ENCODE measurements at places on chromosomes 4 and X. TPM values are rescaled to one million over a fixed set of nuclear protein-coding genes. Genes with fewer than 3 reads are reported as not detected.

DNA sequence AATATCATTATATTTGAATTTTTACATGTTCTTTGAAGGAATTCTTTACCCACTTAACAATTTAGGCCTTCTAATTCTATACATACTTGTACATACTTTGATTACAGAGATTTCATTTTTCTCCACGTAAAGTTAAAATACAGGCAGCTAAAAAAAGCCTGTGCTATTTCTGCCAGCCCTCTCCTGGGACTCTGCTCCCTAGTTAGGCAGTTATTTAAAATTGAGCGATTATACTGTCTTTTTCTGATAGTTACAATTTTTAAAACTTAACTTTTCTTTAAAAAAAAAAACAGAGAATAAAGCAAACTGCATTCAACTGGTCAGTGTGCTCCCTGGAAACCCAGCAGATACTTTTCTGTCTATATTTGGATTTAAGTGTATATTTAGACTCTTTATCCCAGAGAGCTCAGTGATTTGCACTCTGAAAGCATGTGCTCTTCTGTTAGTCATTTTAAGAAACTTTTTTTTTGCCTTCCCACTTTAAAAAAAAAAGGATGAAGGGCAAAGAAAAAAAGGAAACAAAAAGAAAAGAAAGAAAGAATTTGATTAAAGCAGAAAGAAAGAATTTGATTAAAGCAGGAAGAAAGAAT lies 18.1 kb upstream of the FAM241A start:
- DNase-seq = no peak
- peaks cover 4% of the 10 kb centered on the region for H3K27me3 ChIP-seq
- H3K4me3 ChIP-seq = no peak overlapping the region
- no peaks in the 10 kb centered on the region for H3K36me3 ChIP-seq
- H3K4me1 ChIP-seq = peaks cover 4% of the 10 kb centered on the region

- H3K27me3 ChIP-seq = no peaks in the 10 kb centered on the region
- no peaks in the 10 kb centered on the region for H3K4me1 ChIP-seq
- H3K4me3 ChIP-seq = no peak overlapping the region
- no peak overlapping the region for H3K27ac ChIP-seq
- H3K36me3 ChIP-seq = no peaks in the 10 kb centered on the region
Measured at GRCh38 chrX:31123335-31123734, 51.5 kb upstream of the FTHL17 start.

The TLR2 gene
- 1.8 TPM for polyA plus RNA-seq

DNA sequence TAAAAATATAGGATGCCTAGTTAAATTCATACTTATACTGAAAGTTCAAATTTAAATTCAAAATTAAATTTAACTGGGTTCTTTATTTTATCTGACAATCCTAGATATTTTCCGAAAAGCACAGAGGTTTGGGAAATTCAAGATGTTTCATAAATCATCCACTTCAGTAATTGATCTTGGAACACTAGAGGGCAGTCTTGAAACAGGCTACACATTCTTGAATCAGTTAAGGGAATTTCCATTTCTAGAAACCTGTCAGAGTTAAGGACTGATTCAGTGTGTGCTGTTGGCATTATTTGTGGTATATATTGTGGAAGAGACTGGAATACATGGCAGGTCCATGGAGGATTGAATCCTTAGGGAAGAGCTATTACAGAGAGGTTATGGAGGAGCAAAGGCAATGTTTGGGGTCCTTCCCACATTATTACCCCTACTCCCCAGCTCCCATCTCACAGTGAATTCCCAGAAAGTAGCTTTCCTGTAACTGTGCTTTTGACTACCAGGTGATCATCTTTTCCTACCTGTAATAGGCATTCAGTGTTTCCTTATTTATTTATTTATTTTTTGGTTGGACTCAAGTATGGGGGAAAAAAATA lies 92.9 kb downstream of the EGF start:
- H3K36me3 ChIP-seq = no peaks in the 10 kb centered on the region
- DNase-seq = peak; percentile 21
- H3K4me1 ChIP-seq = peaks cover 4% of the 10 kb centered on the region
- no peak overlapping the region for H3K4me3 ChIP-seq
- no peak overlapping the region for H3K27ac ChIP-seq
- no peaks in the 10 kb centered on the region for H3K27me3 ChIP-seq

The SERTM2 gene
- polyA plus RNA-seq = not detected

DNA sequence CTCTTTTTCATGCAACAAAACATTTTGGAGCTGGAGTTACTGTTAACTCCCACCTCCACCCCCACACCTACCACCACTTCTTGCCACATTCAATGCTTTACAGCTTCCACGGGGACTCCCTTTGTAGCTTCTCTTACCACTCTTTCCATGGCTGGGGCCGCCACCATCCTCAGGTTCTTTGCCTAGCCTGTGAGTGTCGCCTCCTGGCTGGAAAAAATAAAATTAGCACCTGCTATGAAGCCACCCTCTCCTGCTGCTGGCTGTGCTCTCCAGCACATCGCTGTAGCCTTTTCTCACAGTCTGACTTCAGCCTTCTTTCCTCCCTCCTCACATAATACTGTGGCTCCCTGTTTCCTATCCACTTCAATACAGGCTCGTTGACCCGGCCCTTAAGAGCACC lies 114.4 kb downstream of the FRAS1 start:
- no peaks in the 10 kb centered on the region for H3K36me3 ChIP-seq
- H3K27ac ChIP-seq = no peak overlapping the region
- peaks cover 5% of the 10 kb centered on the region for H3K4me1 ChIP-seq
- DNase-seq = no peak

GRCh38 chr4:3249711-3250437 lies 915 bp downstream of the MSANTD1 start:
- no peaks in the 10 kb centered on the region for H3K36me3 ChIP-seq
- H3K4me3 ChIP-seq = no peak overlapping the region
- no peak for DNase-seq
- no peaks in the 10 kb centered on the region for H3K27me3 ChIP-seq

GRCh38 chr4:152655272-152656129 lies 24.3 kb downstream of the TMEM154 start:
- no peak overlapping the region for H3K4me3 ChIP-seq
- peak; percentile 66 for DNase-seq
- peaks cover 30% of the 10 kb centered on the region for H3K36me3 ChIP-seq
- H3K27me3 ChIP-seq = no peaks in the 10 kb centered on the region
- peaks cover 13% of the 10 kb centered on the region for H3K4me1 ChIP-seq

The SPANXB1 gene
- not detected for polyA plus RNA-seq

The GNRHR gene
- 0.45 TPM for polyA plus RNA-seq

DNA sequence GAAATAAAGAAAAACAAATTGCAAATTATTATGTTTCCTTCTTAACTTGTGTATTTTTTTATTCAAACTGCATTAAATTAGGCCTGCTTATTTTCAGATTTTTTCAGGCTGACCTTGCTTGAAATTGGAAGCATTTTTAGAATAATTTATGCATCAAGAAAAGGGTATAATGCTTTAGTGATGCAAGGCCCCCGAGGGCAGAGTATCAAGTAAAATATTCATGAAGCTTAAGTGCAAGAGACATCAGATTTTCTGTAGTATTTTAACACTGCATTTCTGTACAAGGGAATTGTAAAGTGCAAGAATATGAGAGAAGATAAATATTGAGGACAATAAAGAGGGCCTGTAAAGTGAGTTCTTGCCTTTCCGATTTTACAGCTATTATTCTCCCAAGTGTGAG lies 485.8 kb upstream of the ATOH1 start:
- H3K27ac ChIP-seq = no peak overlapping the region
- H3K4me1 ChIP-seq = no peaks in the 10 kb centered on the region
- H3K27me3 ChIP-seq = no peaks in the 10 kb centered on the region
- H3K36me3 ChIP-seq = no peaks in the 10 kb centered on the region
- no peak for DNase-seq

The DCAF8L2 gene
- polyA plus RNA-seq = not detected

DNA sequence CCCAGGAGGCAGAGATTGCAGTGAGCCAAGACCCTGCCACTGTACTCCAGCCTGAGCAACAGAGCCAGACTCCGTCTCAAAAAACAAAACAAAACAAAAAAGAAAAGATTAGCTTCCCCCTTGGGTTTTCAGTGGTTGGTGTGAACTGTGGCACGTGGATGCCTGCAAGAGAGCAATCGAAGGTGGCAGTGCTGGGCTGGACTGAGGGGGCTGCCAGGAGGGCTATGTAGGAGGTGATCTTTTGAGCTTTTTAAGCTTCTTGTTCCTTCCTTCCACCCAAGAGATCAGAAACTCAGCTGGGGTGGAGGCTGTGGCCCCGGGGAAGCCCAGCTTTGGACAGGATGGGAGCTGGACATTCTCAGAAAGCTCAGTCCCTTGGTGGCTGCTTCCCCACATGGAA lies 49.6 kb downstream of the PRPS1 start:
- H3K27ac ChIP-seq = peak overlapping the region; percentile 88
- no peak overlapping the region for H3K4me3 ChIP-seq
- H3K4me1 ChIP-seq = peaks cover 38% of the 10 kb centered on the region
- no peaks in the 10 kb centered on the region for H3K36me3 ChIP-seq
